ENCODE measurements at places on chromosomes 13 and 19.

DNA sequence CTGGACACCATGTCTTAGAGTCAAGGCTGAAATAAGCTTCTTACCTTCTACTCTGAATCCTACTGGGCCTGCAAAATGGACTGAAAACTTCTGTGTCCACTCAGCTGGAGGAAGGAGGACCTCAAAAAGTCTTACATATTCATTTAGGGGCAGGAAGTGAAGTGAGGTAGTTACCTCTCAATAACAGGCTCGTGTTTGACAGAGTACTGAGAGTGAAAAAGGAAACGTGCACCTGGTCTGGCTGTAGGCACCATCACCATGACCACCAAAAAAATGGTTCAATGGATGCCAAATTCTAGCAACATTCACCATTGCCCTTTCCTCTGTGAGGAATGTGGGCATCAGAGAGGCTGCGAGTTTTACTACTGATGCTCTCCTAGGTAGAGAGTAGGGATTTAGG lies 176.2 kb downstream of the RFC3 start:
- DNase-seq = no peak

- DNase-seq = no peak
These were observed 5.4 kb downstream of the MED25 start for GRCh38 chr19:49823472-49823871.

DNA sequence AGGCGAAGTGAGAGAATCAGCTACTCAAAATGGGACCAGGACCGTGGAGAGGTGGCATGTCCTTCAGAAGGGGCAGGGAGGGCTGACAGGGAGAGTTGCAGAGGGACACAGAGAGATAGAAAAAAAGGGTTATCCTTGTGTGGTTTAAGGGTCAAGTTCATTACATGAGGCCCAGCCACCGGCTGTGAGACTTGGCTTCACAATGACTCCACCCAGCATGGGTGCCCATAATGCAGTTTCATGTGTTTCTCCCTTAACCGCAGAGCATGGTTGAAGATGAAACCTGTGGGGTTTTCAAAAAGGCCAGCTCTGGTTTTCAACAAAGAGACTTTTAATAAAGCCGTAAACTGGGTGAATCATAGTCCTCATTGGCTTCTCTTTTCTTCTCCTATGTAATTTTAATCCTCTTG lies 164.6 kb downstream of the KLF5 start:
- no peak for DNase-seq

DNA sequence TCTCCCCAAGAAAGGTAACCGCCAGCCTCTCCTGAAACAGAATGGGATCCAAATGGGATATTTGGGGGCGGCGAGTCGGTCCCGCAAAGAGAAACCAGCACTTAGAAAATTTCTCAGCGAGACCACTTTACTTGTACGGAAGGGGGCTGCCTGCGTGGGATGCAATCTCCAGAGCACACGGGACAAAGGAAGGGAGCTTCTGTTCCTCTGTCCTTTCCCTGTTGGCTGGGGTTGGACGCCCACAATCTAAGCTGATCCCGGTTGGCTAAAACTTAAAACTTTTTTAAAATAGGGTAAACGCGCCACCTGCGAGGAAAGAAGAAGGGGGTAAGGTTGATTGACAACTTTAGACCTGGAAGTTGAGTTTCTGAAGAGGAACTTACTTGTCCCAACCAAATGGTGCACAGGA lies 826 bp upstream of the BSG start:
- DNase-seq = peak; percentile 55

DNA sequence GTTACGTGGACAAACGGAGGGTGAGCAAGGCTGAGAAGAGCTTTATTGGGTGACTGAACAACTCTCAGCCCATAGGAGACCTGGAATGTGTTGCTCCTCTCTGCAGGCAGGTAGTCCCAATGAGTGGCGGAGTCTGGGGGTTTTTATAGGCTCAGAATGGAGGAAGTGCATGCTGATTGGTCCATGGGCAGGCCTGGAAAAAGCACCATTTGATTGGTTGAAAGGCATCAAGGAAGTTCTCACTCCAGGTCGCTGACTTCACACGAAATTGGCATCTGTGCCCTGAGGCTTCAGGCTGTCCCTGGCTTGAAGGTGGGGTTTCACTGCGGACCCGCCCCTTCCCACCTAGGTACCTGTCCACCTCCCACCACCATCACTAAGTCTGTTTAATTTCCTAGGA lies 65.4 kb downstream of the SPATA13 start:
- DNase-seq = no peak

DNA sequence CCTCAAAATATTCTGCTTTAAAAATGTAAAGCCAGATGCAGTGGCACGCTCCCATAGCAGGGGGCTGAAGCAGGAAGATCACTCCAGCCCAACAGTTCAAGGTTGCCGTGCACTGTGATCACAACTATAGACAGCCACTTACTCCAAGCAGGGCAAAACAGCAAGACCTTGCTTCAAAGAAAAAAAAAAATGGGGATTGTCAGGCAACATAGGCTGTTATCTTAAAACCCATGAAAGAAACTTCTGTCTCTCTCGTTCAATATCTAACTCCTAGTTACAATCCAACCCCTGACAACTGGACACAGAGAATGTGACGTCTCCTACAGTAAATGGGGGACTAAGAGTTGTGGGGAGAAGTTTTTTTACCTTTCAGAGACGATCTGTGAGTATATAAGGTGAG lies 17.4 kb downstream of the ELF1 start:
- no peak for DNase-seq

GRCh38 chr13:100394005-100394695 lies 194.4 kb downstream of the GGACT start:
- no peak for DNase-seq

DNA sequence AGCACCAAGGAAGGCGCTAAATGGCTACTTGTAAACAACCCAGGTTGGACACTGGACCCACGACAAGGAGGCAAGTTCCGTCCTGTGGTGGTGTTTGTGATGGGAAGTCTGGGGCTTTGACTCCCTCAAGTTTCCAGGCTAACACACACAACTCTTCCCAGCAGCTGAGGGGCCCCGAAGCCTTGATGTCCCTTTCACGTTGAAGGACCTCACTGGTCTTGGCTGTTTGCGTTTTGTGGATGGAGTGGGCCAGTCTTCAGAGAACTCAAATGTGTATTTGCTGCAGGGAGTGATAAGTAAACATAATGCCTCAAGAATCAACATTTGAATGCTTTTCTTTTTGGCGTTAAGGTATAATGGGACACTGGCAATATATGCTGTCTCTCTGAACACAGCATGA lies 199.2 kb downstream of the TM9SF2 start:
- DNase-seq = no peak

GRCh38 chr13:40492511-40492910 lies 173.9 kb downstream of the FOXO1 start:
- DNase-seq = no peak

DNA sequence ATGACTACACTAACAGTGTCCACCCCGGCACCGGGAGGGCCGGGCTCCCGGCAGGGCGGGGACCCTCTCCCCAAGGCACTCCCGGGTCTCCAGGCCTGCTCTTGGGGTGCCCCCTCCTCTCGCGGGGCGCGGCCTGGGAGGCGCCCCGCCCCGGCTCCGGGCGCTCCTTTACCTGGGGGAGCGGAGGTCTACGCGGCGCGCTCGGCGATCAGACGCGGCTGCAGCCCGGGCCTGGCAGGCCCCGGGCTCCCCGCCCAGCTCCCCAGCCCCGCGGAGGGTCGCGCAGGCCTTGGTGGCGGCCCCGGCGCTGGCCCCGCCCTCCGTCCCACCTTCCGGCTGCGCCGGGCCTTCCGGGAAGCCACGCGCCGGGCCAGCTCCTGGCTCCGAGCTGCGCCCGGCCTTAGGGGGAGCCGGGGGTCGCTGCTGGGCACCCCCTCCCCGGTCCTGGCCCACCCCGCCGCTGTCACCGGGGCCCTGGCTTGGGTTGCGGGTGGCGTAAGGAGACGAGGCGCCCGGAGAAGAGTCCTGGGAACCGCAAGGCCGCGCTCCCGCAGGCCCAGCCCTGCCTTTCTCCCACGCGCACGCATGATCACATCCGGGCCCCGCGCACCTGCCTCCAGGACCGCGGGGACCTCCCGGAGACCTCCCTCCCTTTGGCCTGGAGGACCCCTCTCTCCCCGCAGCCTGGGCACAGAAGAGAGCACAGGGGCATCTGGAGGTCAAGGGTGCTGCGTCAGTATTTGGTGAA lies at the start of gene C19orf12:
Gene C19orf12, minus strand, starts transcription at position 309 of the 748 bp plus-strand sequence. CDS start 6,848 bp downstream, outside the sequence.
- DNase-seq = peak; percentile 69

GRCh38 chr13:43266936-43267615 lies 243.7 kb downstream of the DNAJC15 start:
- no peak for DNase-seq

DNA sequence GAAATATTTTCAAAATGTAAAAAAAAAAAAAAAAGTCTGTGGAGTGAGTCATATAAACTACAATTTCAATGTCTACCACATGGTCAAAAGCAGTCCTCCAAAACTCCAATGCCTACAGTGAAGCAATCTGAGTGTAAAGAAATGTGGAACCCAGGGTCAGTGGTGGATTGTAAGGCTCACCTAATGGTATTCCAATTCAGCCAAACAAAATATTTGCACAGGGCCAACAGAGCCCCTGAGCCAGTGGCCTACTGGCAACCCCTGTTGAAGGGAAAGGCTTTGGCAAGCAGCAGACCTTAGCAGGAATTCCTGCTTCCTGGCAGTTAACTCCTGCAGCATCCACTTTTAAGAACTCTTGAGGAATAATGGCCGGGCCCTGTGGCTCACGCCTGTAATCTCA lies 3.4 kb downstream of the DNMT1 start:
- DNase-seq = no peak

GRCh38 chr13:80712026-80712425 lies 371.1 kb upstream of the SPRY2 start:
- no peak for DNase-seq

- no peak for DNase-seq
These were observed 4.6 kb downstream of the FARP1 start for GRCh38 chr13:98147521-98147920.

DNA sequence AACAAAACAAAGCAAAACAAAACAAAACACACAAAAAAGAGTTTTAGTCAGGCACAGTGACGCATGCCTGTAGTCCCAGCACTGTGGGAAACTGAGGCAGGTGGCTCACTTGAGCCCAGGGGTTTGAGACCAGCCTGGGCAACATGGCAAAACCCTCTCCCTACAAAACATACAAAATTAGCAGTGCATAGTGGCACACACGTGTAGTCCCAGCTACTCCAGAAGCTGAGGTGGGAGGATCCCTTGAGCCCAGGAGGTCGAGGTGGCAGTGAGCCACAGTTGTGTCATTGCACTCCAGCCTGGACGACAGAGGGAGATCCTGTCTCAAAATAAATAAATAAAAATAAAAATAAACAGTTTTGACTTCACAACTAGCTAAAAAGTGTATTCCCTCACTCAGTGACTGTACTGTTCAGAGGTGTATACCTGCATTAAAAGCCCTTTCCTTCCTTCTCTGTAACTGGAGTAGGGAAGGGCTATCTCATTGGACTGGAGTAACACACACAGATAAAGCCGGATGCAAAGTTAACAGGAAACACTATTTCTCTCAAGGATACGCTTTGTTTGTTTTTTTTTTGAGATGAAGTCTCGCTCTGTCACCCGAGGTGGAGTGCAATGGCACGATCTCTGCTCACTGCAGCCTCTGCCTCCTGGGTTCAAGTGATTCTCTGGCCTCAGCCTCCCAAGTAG lies 3.7 kb upstream of the BAX start:
- no peak for DNase-seq

Measured in renal pelvis (tissue), 12 donors.